ENCODE measurements at places on chromosomes 13 and 19. TPM values are rescaled to one million over a fixed set of nuclear protein-coding genes. Genes with fewer than 3 reads are reported as not detected.

Gene FUZ
- 20.6 TPM for total RNA-seq

Gene KLK6
- not detected for total RNA-seq

- DNase-seq, result no peak
Measured at GRCh38 chr13:41577436-41577835, 120.1 kb downstream of the RGCC start.

DNA sequence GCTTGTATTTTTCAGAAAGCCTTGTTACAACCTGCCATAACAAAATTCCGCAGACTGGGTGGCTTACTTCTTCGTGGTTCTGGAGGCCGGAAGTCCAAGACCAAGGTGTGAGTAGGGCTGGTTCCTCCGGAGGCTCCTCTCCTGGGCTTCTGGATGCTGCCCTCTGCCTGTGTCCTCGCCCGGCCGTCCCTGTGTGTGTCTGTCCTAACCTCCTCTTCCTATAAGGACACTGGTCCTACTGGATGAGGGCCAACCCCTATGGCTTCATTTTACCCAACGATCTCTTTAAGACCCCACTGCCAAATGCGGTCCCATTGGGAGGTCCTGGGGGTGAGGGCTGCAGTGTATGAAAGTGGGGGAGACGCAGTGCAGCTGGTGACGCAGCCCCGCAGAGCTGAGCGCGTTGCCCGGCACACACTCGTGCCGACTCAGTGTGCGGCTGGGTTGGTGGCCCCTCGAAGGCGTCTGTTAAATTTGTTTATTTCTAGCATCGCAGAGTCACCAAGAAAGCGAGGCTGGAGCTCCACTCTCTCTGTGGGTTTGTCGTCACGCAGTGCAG lies 116.7 kb downstream of the SOX1 start:
- no peak for DNase-seq

Gene PRR12
- 51.1 TPM for total RNA-seq

- DNase-seq, result peak; percentile 48
Measured at GRCh38 chr19:925087-925525, 729 bp upstream of the ARID3A start.

Gene NFIX
- total RNA-seq, result 1.3 TPM

Gene IFT88
- 13.9 TPM for total RNA-seq

Gene ZNF571
- 11.7 TPM for total RNA-seq

Gene ZNF682
- 16.1 TPM for total RNA-seq
